Activated CD4-positive, alpha-beta memory T cell treated with anti-CD3 and anti-CD28 coated beads for 36 hours (primary cell): ENCODE measurements at places on chromosomes 13 and 19.

- H3K27me3 ChIP-seq = no peaks in the 10 kb centered on the region
- H3K4me1 ChIP-seq = no peaks in the 10 kb centered on the region
- DNase-seq = no peak
- no peak overlapping the region for H3K27ac ChIP-seq
- H3K4me3 ChIP-seq = no peak overlapping the region
These were observed 128.0 kb downstream of the TRPC4 start for GRCh38 chr13:37741536-37741935.

DNA sequence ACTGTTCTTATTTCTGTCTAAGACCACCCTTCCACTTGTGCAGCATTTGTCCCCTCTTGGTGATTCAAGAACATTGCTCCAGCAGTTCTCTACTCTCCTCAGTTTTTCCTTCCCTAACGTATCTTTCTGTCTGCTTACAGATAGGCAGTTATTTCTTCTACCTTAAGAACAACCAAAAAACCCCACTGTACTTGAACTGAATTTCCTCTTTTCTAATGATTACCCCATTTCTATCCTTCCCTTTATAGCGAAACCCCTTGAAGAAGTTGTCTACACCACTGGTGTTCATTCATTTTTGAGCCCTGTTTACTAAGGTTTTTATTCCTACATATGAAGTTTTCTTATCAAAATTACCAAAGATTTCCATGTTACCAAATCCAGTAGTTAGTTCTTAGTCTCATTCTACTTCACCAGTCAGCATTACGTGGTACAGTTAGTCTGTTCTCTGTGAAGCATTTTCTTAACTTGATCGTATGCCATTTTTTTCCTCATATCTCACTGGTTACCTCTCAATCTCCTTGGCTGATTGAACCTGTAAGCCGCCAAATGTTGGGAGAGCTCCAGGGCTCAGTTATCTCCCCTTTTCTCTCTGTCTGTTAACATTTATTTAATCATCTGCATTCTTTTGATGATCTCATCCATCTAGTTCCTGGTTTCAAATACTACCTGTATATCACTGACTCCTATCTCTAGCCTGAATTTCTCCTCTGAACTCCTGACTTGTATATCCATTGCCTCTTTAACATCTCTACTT lies 9.0 kb downstream of the LSM14A start:
- peak overlapping the region; percentile 44 for H3K27ac ChIP-seq
- DNase-seq = no peak

GRCh38 chr19:35935911-35936737 lies at the start of gene LRFN3:
TSS of gene LRFN3 (plus strand) at chr19:35936374. CDS start at chr19:35939426, 3,052 bp downstream.
- no peaks in the 10 kb centered on the region for H3K27me3 ChIP-seq
- peaks cover 33% of the 10 kb centered on the region for H3K4me1 ChIP-seq
- H3K36me3 ChIP-seq = peaks cover 3% of the 10 kb centered on the region
- H3K27ac ChIP-seq = peak within 1 kb of the TSS; percentile 68

- H3K27me3 ChIP-seq = no peaks in the 10 kb centered on the region
- no peaks in the 10 kb centered on the region for H3K36me3 ChIP-seq
- H3K4me1 ChIP-seq = peaks cover 9% of the 10 kb centered on the region
- DNase-seq = no peak
These were observed 27.6 kb downstream of the CPT1C start for GRCh38 chr19:49718511-49718910.

- no peak overlapping the region for H3K27ac ChIP-seq
These were observed 210.1 kb upstream of the SPRY2 start for GRCh38 chr13:80550971-80551441.

DNA sequence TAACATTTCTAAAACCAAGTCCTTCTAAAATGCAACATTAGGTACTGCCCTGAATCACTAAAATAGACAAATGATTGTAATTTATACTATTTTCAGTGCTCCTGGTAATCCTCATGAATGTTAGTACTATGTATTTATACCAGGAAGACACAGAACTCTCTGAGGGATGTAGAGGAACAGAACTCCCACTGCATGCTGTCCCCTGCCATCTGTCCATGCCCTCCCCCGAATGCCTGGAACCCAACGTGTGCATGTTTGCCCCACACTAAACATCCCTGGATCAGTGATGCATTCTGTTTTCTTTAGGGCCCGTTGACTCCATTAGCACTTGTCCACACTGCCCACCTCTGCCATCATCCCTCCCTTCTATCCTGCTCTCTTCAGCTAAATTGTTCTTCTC lies 26.5 kb downstream of the ENOX1 start:
- no peak for DNase-seq
- no peaks in the 10 kb centered on the region for H3K4me1 ChIP-seq
- H3K36me3 ChIP-seq = no peaks in the 10 kb centered on the region
- H3K4me3 ChIP-seq = no peak overlapping the region
- peaks cover 4% of the 10 kb centered on the region for H3K27me3 ChIP-seq

DNA sequence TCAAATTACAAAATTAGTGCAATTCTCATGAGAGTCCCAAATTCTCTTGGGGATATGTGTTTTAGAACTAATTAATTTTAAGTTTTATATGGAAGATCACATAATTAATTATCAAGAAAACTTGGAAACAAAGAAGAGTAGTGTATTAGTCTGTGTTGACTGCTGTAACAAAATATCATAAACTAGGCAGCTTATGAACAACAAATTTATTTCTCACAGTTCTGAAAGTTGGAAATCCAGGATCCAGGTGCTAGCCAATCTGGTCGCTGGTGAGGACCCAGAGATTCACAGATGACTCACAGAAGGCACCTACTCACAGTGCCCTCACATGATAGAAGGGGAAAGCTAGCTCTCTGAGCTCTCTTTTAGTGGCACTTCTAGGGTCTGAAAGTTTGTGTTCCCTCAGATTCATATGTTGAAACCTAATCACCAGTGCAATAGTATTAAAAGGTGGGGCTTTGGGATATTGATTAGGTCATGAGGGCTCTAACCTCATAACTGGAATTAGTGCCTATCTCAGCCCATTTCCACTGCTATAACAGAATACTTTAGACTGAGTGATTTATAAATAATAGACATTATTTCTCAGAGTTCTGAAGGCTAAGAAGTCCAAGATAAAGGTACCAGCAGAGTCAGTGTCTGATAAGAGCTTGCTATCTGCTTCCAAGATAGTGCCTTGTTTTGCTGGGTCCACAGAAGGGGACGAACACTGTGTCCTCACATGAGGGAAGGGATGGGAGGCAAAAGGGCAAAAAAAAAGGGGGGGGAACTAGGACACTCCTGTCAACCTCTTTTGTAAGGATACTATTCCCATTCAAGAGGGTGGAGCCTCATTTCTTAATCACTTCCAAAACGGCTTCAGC lies 1.5 kb upstream of the ARGLU1 start:
- no peaks in the 10 kb centered on the region for H3K27me3 ChIP-seq
- peaks cover 35% of the 10 kb centered on the region for H3K4me1 ChIP-seq
- H3K4me3 ChIP-seq = no peak overlapping the region
- H3K36me3 ChIP-seq = peaks cover 15% of the 10 kb centered on the region
- H3K27ac ChIP-seq = peak overlapping the region; percentile 14

DNA sequence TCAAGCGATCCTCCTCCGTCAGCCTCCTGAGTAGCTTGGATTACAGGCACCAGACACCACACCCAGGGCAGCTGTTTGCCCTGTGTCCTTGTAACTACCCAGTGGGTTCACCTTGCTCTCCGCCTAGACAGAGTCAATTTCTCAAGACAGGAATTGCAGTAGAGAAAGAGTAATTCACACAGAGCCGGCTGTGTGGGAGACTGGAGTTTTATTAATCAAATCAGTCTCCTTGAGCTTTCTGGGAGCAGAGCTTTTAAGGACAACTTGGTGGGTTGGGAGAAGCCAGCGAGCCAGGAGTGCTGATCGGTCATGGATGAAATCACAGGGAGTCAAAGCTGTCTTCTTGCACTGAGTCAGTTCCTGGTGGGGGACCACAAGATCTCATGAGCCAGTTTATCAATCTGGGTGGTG lies 20.6 kb upstream of the ADGRE1 start:
- no peak overlapping the region for H3K4me3 ChIP-seq
- H3K27ac ChIP-seq = no peak overlapping the region

GRCh38 chr13:34637138-34637537 lies 304.9 kb upstream of the NBEA start:
- H3K4me3 ChIP-seq = no peak overlapping the region
- H3K36me3 ChIP-seq = no peaks in the 10 kb centered on the region
- DNase-seq = no peak

DNA sequence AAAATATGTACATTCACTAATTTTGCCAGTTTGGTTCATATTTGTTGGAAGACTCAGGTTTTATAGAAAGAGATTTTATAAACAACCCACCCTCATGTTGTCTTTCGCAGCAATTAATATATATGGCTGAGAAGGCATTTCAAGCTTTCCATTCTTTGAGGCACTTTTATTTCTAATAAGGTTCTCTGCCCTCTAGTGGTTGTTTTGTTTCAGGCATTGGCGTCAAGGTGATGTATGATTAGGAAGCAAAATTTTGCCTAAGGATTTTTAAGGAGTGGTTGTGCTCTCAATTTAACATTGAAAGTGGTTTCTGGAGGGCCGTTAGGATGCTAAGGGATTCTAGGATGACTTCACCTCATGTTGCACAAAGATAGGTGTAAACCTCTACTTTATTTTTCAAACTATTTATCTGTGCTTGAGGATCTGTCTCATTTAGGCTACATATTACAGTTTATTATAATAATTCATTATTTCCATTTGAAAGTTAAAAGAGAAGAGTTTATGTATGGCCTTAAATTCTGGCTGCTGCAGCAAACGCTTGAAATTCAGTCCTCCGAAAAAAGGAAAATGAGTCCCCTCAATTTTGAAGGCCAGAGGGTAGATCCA lies 35.9 kb downstream of the OXGR1 start:
- no peaks in the 10 kb centered on the region for H3K27me3 ChIP-seq
- H3K36me3 ChIP-seq = no peaks in the 10 kb centered on the region
- H3K27ac ChIP-seq = no peak overlapping the region
- no peak overlapping the region for H3K4me3 ChIP-seq
- DNase-seq = no peak

- no peak for DNase-seq
- no peaks in the 10 kb centered on the region for H3K27me3 ChIP-seq
- H3K27ac ChIP-seq = no peak overlapping the region
- peaks cover 10% of the 10 kb centered on the region for H3K36me3 ChIP-seq
- H3K4me1 ChIP-seq = no peaks in the 10 kb centered on the region
These were observed 1384.1 kb downstream of the UQCRFS1 start for GRCh38 chr19:27828829-27829228.

DNA sequence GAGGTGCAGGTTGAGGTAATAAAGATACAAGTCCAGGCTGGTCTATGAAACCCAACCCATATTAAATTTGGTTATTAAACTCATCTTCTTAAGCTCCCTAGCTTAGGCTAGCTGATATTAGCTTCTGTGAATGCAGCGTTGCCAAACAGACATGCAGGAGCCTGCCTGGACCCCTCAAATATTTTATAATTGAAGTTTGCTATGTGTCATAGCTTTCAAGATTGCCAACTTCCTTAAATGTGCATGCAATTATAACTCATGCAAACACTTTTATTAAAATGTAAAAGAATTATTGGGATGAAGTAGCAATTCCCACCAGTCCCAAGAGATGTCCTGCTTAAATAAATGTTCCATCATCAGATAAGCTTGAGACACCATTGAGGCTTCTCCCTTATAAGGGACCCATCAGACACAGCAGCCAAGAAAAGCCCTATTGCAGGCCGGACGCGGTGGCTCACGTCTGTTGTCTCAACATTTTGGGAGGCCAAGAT lies 51.3 kb downstream of the MBNL2 start:
- H3K4me3 ChIP-seq = no peak overlapping the region
- DNase-seq = no peak
- H3K27ac ChIP-seq = no peak overlapping the region
- H3K27me3 ChIP-seq = no peaks in the 10 kb centered on the region
- H3K36me3 ChIP-seq = peaks cover 22% of the 10 kb centered on the region

- no peak overlapping the region for H3K4me3 ChIP-seq
- H3K4me1 ChIP-seq = peaks cover 5% of the 10 kb centered on the region
- DNase-seq = peak; percentile 82
- peaks cover 7% of the 10 kb centered on the region for H3K36me3 ChIP-seq
- no peak overlapping the region for H3K27ac ChIP-seq
These were observed 34.4 kb downstream of the PIP5K1C start for GRCh38 chr19:3665681-3666544.

DNA sequence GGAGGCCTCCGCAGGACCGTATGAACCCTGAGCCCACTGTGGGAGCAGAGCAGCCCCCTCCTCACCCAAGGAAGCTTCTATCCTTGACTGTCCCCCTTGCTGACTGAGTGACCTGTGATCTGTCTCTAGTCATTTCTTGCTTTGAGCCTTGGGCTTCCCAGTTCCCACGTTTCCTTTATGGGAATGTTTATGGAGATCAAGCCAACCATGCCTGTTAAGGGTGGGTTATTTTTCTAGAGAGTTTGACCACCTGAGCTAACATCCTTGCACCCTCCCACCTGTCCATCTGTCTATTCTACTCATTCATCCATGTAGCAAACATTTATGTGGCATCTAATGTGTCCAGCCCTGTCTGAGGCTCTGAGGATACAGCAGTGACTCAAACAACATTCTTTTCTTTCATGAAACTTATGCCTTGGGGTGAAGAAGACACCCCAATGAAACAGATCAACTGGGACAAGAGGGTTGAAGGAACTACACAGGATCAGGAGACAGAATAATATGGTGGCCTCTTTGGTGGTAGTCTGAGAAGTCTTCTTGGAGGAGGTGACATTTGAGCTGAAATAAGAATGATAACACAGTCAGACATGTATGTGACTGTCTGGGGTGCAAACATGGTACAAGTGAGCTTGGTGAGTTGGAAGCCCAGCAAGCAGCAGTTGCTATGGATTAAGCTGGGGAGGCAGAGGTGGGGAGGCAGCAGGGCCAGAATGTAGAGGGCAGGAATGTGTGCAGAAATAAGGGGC lies 30.5 kb downstream of the CERS4 start:
- H3K27me3 ChIP-seq = no peaks in the 10 kb centered on the region
- H3K27ac ChIP-seq = peak overlapping the region; percentile 10
- H3K4me3 ChIP-seq = no peak overlapping the region

GRCh38 chr13:39515224-39515714 lies 87.7 kb downstream of the LHFPL6 start:
- H3K27ac ChIP-seq = no peak overlapping the region
- no peaks in the 10 kb centered on the region for H3K4me1 ChIP-seq
- peaks cover 4% of the 10 kb centered on the region for H3K27me3 ChIP-seq
- H3K36me3 ChIP-seq = no peaks in the 10 kb centered on the region
- no peak overlapping the region for H3K4me3 ChIP-seq

DNA sequence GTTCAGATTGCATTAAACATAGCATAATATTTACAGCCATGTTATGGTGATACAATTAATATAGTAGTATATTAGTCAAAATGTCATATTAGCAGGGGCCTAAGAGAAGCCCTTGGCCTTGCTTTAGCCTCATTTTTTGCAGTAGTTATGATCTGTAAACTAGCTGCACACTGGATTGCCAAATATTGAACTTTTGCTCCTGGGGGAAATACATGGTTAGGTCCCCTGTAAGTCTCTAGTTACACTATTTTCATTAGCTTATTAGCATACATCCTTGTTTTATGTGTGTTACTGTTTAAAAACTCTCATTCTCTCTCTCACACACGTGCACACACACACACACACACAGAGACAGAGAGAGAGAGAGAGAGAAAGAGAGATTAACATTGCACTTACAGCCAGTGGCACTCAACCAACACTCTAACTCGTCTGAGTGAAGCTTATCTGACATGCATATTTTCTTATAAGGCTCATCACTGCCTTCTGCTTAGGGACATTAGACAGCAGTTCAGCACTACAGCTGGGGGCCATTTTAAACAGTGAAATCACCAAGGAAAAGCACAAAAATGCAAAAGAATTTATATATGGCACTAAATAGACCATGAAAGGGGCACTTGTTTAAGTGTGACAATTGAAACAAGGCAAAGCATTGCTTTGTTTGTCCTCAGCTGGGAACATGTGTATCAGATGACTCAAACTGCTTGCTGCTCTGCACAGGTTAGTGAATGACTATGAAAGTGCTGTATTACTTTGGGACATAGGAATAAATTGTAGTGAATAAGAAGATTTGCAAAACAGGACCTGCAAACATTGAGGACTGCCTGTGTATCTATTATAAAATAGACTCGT lies 278.7 kb downstream of the GPC6 start:
- no peak overlapping the region for H3K4me3 ChIP-seq
- no peak overlapping the region for H3K27ac ChIP-seq
- H3K36me3 ChIP-seq = no peaks in the 10 kb centered on the region
- DNase-seq = no peak
- no peaks in the 10 kb centered on the region for H3K4me1 ChIP-seq
